ENCODE measurements at places on chromosomes 6 and 20.

- no peak for DNase-seq
These were observed 1.6 kb downstream of the TPBG start for GRCh38 chr6:82365016-82365795.

- DNase-seq: no peak
These were observed 311.4 kb downstream of the TFAP2C start for GRCh38 chr20:56940466-56940865.

- no peak for DNase-seq
These were observed 67.6 kb downstream of the GCNT2 start for GRCh38 chr6:10588562-10589428.

DNA sequence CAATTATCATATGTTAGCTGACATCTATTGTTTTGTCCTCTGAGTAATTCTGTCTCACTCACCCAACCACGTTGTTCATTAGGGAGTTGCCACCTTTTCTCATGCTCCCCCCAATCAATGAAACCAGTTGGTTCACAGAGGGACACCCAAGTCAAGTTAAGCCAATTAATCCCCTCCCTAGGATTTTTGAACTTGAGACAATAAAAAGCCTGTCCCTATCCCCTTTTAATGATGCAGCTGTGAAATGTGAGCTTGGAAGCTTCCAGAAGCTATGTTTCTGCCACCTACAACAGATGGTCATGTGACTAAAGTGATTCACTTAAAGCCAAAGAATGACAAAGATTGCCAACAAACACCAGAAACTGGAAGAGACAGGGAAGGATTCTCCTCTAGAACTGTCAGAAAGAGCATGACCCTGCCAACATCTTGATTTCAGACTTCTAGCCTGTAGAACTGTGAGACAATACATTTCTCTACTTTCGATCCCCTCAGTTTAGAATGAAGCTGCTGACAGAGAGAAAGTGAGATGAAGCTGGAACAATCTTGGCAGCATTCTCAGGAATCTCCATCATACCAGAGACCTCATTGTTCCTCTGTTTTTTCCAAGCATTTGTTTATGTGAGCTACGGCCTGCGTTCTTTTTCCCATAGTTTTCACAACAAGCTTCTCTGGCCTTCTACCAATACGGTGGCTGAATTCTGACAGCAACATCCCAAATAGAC lies 57.8 kb upstream of the TPD52L1 start:
- DNase-seq: no peak

DNA sequence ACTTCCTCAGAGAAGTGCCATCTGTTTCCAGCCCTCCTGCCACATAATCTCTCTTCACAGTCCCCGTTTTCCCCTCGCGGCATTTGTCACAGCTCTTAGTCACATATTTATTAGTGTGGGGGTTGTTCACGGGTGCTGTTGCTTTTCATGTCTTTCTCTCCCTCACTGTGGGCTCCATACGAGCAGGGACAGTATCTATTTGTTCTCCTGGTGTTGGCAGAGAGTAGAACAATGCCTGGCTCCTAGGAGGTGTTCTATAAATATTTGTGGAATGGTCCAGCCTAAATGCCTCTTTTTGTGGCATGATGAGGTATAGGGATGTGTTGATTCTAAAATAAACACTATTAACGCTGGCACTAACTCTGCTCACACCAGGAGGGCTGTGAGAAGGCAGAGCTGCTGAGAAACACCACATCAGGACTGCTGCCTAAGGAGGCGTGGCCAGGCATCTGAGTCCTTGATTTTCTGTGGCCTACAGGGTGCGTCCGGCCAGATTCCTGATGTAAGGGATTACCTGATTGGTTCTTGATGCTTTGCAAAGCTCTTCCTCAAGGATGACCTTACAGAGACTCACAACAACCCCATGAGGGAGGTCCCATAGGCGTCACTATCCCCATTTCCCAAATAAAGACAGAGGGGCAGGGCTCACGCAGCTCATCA lies 219.8 kb upstream of the ARID1B start:
- DNase-seq: no peak

- no peak for DNase-seq
These were observed 80.8 kb downstream of the CBFA2T2 start for GRCh38 chr20:33570743-33571142.

GRCh38 chr6:168136001-168136400 lies 57.0 kb upstream of the FRMD1 start:
- DNase-seq: no peak

- DNase-seq: peak; percentile 59
These were observed 659 bp downstream of the TMX4 start for GRCh38 chr20:8018958-8019245.

DNA sequence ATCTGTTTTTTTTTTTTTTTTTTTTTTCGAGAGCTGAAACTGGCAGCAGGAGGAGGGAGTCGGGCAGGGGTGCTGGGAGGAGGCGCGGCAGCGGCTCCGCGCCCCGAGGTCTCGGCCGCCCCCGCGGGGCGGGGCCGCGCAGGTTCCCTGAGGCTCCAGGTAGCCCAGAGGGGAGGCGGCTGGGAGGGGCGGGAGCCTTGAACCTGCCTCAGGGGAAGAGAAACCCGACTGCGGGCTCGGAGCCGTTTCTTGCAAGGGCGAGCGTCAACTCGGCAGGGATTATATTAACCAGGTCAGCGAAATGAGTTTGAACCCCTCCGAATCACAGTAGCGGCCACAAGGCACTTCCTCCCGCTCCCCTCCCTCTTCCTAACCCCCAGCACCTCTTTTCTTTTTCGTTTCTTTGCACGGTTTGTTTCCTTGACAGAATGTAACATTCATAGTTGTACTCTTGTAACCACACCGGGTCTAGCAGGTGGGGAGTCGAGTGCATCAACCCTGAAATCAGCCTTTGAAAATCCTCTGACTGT lies 2.0 kb downstream of the MYB start:
- DNase-seq: peak; percentile 62

DNA sequence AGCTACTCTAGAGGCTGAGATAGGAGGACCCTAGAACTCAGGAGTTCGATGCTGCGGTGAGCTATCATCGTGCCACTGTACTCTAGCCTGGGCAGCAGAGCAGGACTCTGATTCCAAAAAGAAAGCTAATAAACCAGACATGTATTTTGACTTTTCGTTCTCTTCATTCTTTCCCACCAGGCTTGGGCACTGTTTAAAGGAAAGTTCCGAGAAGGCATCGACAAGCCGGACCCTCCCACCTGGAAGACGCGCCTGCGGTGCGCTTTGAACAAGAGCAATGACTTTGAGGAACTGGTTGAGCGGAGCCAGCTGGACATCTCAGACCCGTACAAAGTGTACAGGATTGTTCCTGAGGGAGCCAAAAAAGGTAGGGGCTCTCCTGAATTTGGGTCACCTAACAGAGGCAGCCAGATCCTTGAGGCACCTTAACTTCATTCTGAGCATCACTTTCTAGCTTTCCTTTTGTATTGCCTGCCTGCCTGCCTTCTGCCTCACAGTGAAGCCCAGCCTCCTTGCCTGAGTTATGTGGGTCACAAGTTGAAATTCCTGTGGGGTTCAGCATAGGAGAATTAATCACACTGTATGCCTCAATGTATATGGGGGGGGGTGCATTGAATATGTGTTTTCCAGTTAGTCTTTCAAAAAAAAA lies 3.2 kb downstream of the IRF4 start:
- no peak for DNase-seq

GRCh38 chr6:28282926-28283325 lies 1.6 kb downstream of the PGBD1 start:
- no peak for DNase-seq

GRCh38 chr6:40807484-40807883 lies 220.3 kb upstream of the LRFN2 start:
- no peak for DNase-seq

- DNase-seq: no peak
These were observed 164.8 kb upstream of the CEP162 start for GRCh38 chr6:84392261-84392660.

DNA sequence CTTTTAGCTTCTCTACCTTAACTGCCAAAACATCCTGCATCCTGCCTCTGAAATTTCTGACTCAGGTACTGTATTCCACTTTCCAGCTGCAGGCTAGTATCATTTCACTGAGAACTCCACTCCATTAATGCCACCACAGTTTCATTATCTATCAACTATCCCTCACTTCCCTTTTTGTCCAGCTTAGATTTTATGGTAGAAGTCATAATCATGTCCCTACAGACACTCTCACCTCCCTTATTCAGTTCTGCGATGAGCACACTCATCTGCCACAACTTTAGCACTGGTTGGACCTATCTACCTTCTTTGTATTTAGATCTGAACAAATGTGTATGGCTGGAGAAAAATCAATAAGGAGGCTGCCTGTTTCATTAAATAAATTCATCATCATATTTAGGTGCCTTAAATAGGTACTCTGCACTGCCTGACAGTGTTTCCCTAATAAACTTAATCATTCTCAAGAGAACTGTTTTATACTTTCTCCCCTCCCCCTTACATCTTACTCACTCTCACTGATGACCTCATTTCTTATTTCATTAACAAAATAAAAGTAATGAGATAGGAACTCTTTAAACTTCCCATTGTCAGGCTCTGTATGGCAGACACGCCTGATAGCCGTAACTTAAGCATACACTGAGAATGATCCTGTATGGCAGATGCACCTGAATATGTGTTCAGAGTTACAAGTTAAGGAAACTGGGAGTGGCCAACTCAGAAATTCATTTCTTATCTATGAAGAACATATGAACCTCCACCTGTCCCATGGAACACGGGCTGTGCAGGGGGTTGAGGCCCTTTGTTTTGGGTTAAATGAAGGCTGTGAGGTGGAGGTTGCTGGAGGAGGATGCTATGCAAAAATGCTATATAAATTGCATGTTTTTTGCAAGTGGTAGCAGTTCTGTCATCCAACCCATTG lies 95.3 kb upstream of the MAN1A1 start:
- DNase-seq: no peak

DNA sequence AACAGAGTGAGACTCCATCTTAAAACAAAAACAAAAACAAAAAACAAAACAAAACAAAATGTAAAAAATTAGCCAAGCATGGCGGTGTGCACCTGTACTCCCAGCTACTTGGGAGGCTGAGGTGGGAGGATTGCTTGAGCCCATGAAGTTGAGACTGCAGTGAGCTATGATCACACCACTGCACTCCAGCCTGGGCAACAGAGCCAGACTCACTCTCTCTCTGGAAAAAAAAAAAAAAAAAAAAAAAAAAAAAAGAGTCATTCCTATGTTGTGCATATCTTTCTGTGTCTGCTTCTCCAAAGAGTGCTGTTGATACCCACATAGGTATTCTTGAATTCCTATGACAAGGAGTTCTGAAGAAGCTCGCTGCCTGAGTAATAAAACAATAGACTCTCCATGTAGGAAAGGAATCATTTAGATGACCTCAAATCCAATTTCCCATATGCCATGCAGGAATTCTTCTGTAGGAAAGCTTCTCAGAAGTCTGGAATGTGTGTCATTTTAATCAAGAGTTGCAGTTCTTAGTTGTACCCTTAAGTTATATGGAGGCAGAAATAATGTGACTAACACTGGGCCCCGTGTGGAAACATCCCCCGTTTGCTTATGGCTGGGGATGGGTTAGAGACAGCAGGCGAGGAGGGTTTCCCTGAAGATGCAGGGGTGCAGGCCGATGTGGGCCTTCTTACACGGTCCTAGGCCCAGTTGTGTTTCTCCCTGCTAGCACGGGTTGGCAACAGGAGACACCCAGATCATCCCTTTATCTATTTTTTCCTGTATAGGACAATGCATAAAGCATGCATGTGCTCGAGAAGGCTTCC lies 79.4 kb downstream of the ZDHHC14 start:
- no peak for DNase-seq

DNA sequence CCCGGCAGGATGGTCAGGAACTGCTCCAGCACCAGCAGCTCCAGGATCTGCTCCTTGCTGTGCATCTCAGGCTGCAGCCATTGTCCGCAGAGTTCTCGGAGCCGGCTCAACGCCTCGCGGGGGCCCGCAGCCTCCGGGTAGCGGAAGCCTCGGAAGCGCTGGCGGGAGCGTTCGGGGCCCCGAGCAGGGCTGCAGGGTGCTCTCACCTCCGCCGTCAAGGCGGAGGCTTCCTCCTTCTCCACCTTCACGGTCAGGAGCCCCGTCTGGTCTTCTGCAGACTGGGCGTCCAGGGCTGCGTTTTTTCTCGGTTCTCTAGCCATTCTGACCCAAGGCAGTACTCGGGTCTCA lies 434 bp downstream of the ZKSCAN4 start:
- DNase-seq: peak; percentile 7

- no peak for DNase-seq
These were observed 41.9 kb upstream of the PLN start for GRCh38 chr6:118506071-118506638.

DNA sequence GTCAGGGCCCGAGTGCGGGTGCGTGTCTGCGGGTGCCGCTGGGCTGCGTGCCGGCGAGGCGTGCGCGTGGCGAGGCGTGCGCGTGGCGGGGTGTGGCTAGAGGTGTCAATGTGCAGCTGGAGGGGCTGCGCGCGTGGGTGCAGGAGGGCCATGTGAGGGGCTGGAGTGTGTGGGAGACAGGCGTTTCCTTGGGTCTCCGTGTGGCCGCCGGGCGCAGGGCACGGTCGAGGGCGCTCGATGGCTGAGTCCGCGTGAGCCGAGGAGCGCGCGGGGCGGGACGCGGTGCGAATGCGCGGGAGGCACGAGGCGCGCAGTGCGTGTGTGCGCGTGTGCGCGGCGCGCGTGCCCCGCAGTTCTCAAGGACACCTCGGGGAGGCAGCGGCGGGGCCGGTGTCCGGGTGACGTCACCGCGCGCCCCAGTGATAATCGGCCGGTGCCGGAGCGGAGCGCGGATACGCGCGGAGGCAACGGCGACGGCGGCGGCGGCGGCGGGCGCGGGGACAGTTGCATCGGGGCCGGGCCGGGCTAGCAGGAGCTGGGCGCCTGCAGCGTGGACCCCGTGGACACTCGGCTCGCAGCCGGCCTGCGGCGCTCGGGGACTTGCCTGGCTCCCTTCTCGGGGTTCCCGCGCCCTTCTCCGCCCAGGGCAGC lies 38.7 kb downstream of the YTHDF1 start:
- no peak for DNase-seq

DNA sequence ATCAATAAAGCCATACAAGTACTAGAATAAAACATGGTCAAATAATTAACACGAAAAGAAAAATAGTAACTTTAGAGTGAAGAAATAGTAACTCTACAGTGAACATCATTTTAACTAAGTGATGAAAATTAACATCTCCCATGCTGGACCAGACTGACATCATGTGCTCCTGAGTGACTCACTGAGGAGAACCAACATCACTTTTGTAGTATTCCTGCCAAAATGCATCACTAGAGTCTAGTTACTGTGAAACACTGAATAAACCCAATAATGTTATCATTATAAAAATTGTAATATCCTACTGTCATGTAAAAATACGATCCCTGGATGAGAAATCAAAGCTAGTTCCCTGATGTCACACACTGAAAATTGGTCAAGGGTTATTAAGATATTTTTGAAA lies 361.3 kb downstream of the CD109 start:
- no peak for DNase-seq

- no peak for DNase-seq
These were observed 128.8 kb downstream of the PHACTR1 start for GRCh38 chr6:12845224-12846004.

DNA sequence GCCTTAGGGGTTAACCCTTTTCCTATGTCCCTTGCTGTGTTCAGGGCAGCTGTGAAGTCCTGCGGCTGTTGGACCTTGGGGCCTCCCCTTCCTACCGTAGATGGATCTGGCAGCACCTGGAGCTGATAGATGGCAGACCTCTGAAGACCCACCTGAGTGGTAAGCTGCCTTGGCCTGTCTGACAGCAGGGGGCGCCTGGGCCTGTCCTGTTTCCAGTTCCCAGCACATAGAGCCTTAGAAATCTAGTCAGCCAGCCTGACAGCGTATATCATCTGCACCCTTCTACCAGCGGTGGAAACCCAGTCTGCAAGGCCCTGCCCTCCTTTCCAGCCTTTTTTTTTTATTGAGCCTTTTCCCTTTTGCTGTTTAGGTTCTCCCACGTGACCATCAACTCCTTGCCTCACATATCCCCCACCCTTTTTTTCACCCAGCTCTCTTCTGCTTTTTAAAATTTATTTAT lies 26.6 kb downstream of the CNBD2 start:
- peak; percentile 63 for DNase-seq

- DNase-seq: no peak
These were observed 21.3 kb downstream of the NHSL1 start for GRCh38 chr6:138477913-138478539.

Data from stimulated activated CD8-positive, alpha-beta memory T cell treated with anti-CD3 and anti-CD28 coated beads, Interleukin-7, amount 100 ng/mL, for 4 hours (primary cell).